ENCODE measurements at places on chromosomes 2 and 18.
A peak's percentile ranks its signal among the peaks of the same experiment; 100 is the strongest.

DNA sequence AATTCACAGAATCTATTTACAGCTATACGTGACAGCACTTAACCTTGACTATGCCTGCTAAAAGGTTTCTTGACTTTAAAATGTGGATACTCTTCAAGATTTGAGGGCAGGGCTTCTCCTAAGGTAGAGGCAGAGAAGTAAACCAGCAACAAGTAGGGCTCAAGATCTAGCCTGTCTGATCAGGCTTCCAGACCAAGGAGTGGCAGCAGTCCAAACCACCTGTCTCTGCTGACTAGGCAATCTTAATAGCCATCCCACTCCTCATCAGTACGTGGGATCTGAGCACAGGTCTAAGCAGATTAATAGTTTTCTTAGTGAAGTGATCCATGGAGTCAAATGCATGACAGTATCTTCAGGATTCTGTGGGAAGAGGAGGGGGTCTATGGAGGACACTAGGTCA lies 100.4 kb downstream of the GPD2 start:
- no peak for DNase-seq

- no peak for DNase-seq
These were observed 64.9 kb upstream of the SLC39A10 start for GRCh38 chr2:195592105-195592504.

- DNase-seq, result no peak
These were observed 78.1 kb downstream of the IRS1 start for GRCh38 chr2:226721541-226721940.

DNA sequence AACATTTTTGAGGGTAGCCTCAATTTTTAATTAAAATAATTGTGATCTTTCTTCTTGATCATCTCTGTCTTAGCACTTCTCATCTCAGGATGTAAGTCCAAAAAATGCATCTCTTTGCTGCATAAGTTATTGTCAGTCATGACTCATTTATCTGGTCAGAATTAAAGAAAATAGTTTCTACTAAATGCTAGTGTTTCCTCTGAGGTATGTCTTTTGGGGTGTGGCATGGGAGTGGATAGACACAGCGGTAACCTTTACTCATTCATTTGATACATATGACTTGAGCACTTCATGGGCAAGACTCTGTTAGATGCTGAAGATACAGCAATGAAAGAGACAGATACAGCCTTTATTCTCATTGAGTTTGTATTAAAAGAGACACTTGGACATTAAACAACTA lies 284.7 kb downstream of the IRS1 start:
- DNase-seq, result no peak

- DNase-seq, result no peak
These were observed 123.0 kb downstream of the MTX2 start for GRCh38 chr2:176392249-176392648.

DNA sequence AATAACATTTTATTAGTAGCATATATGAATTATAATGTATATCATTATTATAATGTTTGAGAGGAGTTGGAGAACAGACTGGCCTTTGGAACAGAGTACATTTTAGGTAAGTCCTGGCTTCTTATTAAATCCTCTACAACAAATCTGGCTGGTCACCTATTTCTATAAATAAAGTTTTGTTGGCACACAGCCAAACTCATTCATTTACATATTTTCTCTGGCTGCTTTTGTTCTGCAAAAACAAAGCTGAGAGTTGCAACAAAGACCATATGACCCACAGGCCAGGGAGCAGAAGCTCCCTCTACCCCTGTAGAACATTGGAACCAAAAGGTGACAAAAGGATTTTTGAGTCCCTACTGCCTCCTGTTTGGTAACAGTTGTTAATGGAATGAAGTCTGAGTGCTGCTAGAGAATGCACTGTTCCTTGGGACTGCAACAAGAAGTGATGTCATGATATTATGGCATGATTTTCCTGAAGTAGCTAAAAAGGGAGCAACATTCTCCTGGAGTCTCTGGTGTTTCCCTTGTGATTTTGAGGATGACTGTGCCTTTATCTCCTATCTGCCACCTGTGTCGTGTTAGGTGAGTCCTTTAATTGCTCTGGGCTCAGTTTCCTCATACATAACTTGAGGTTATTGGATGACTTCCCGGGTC lies 22.0 kb upstream of the SP9 start:
- DNase-seq, result no peak

GRCh38 chr2:174759381-174760065 lies 4.7 kb downstream of the CHRNA1 start:
- DNase-seq, result no peak

DNA sequence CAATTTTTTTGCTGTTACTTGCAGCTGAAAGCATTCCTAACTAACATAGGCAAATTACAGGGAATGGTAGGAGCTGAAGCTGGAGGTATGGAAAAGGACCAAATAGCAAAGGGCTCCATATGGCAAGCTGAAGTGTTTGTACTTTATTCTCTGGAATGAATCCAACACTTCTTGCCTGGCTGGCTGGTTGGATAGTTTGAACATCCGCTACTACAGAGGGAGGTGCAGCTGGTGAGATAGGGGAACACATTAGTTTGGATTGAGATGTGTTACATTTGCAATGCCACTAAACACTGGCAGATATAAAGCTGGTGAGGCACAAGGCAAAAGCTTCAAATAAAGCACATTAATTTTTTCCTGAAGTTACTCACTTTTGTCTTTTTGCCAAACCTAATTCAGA lies 291.5 kb downstream of the SP3 start:
- DNase-seq, result peak; percentile 53

GRCh38 chr2:200624658-200625057 lies 38.8 kb downstream of the AOX1 start:
- no peak for DNase-seq

- DNase-seq, result no peak
These were observed 6.5 kb downstream of the RNF103 start for GRCh38 chr2:86617153-86617552.

- DNase-seq, result no peak
These were observed 22.7 kb upstream of the ACTG2 start for GRCh38 chr2:73870084-73870483.

DNA sequence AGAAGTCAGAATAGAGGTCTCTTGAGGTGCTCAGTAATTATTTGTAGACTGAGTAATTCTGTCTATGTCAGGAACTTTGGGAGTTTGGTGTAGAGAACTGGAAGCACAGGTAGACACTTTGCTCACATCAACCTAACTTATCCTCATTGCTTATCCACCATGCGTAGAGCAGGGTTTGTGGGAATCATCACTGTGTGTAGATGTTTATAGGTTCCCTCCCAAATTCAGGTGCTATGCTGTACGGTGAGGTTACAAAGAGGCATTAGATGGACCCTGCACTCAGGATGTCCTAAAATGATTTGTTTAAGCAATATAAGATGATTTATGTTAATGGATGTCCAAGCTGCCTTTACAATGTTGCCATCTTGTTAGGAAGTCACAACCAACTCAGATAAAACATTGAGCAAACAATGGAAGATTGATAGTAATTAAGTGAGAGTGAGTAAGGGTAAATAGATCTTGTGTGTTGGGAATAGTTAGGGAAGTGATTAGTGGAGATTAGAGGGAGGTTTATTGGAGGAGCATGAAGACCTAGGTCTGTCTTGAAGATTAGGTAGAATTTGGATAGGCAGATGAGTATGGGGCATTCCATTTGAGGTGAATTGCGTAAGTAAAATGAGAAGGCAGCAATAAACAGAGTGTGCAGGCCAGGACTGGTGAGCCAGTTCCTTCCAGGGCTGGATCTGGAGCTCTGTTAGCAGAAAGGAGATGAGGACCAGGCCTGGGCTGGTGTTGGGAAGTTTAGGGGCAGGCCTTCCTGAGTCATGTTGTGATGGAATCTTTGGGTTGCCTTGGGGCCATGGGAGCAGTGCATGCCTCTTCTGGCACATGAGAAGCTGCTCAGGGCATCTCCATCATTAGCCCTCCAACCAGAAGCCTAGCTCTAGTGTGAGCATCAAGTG lies 12.1 kb downstream of the EPAS1 start:
- DNase-seq, result no peak

- peak; percentile 65 for DNase-seq
These were observed 86.7 kb downstream of the LYPD6B start for GRCh38 chr2:149125031-149125725.

DNA sequence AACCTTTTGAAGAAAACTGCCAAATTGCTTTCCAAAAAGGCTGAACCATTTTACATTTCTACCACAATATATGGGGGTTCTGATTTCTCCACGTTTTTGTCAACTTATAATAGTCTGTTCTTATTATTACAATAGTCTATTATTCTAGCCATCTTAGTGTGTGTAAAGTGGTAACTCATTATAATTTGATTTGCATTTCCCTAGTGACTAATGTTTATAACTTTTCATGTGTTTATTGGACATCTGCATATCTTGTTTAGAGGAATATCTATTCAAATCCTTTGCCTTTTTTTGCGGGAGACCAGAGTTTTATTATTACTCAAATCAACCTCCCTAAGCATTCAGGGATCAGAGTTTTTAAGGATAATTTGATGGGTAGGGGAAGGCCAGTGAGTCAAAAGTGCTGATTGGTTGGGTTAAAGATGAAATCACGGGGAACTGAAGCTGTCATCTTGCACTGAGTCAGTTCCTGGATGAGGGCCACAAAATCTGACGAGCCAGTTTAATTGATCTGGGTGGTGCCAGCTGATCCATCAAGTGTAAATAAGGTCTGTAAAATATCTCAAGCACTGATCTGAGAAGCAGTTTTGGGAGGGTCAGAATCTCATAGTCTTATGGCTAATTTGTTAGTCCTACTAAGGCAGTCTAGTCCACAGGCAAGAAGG lies 303.4 kb upstream of the NCKAP5 start:
- DNase-seq, result no peak

DNA sequence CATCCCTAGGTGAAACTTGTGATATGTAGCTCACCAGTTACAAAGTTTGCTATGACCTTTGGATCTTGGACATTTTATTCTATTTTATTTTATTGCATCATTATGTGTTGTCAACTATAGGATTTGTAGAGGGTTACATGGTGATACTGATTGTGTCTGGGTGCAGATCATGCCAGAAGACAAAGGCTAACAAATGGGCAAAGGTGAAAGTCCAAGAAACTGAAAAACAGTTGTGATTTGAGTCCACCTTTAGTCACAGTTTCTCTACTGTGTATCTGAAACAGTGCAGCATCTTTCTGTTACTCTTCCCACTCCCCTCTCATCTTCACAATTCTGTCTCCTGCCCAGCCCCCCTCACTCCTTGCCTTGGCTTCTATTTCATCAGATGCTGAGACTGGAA lies 111.9 kb upstream of the LYPD6 start:
- DNase-seq, result no peak

- peak; percentile 68 for DNase-seq
These were observed 618 bp upstream of the LYPD1 start for GRCh38 chr2:132670496-132671150.

- DNase-seq, result no peak
These were observed 28.7 kb upstream of the MGAT5 start for GRCh38 chr2:134225173-134225572.

DNA sequence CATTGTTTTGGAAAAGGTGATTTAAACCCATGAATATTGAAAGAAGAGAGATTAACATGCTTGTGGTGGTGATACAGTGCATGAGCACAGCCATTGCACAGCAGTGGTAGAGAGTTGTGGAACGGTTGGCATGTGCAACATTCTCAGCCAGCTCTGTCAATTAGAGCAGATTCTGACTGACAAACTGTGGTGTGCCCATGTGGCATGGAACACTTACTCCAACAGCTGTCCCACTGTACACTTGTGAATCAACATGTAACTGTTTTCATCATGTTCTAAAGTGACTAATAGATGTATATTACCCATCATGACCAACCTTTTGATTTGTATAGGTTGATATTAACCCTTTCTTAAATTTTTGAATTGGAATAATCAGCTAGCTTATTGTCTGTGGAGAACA lies 55.6 kb downstream of the PKP4 start:
- DNase-seq, result no peak

GRCh38 chr2:54419855-54420523 lies 36.1 kb upstream of the SPTBN1 start:
- DNase-seq, result no peak

GRCh38 chr2:111024496-111024895 lies 96.2 kb upstream of the BCL2L11 start:
- peak; percentile 6 for DNase-seq

- DNase-seq, result no peak
These were observed 332.9 kb downstream of the EIPR1 start for GRCh38 chr2:3044587-3045317.

DNA sequence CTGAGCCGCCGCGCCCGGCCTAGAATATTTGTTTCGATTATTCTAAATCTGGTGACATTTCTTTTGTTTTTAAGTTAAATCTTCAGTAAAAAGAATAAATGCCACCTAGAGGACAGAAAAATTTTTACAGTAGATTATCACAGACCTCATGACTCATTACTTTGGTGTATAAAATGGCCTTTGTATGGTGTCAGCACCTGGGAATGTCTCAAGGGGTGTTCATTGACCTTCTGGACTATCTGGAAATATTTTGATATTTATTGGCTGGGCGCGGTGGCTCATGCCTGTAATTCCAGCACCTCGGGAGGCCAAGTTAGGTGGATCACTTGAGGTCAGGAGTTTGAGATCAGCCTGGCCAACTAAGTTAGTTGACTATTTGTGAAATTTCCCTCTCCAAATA lies 30.3 kb upstream of the SLC30A6 start:
- DNase-seq, result no peak

GRCh38 chr2:102080451-102081242 lies 61.9 kb upstream of the IL1R1 start:
- DNase-seq, result no peak

- no peak for DNase-seq
These were observed 14.0 kb downstream of the POU3F3 start for GRCh38 chr2:104867813-104868504.

- DNase-seq, result no peak
These were observed 162.3 kb upstream of the NXPH2 start for GRCh38 chr2:138942466-138942865.

DNA sequence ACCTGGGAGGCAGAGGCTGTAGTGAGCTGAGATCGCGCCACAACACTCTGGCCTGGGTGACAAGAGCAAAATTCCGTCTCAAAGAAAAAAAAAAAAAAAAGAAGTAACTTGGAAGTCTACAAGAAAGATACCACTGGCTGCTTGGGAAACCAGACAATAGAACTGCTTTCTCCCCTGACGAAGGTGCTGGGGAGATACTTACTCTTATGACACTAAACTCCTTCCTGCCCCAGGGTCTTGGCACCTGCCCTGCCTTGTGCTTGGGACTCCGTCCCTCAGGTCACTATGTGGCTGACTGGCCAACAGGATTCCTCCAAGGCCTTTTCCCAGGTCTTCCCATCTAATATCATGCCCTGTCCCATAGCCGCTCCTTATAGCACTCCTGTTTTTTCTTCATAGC lies 30.7 kb downstream of the INPP5D start:
- DNase-seq, result no peak

GRCh38 chr2:173806761-173807160 lies 158.4 kb downstream of the SP3 start:
- DNase-seq, result no peak

GRCh38 chr2:30625701-30626100 lies 178.7 kb downstream of the LCLAT1 start:
- DNase-seq, result no peak

- peak; percentile 48 for DNase-seq
These were observed 38.5 kb downstream of the MTERF4 start for GRCh38 chr2:241063587-241063986.

- no peak for DNase-seq
These were observed 33.5 kb upstream of the CRIM1 start for GRCh38 chr2:36322108-36322507.
